ENCODE measurements at places on chromosomes 7 and 10.
A peak's percentile ranks its signal among the peaks of the same experiment; 100 is the strongest.

DNA sequence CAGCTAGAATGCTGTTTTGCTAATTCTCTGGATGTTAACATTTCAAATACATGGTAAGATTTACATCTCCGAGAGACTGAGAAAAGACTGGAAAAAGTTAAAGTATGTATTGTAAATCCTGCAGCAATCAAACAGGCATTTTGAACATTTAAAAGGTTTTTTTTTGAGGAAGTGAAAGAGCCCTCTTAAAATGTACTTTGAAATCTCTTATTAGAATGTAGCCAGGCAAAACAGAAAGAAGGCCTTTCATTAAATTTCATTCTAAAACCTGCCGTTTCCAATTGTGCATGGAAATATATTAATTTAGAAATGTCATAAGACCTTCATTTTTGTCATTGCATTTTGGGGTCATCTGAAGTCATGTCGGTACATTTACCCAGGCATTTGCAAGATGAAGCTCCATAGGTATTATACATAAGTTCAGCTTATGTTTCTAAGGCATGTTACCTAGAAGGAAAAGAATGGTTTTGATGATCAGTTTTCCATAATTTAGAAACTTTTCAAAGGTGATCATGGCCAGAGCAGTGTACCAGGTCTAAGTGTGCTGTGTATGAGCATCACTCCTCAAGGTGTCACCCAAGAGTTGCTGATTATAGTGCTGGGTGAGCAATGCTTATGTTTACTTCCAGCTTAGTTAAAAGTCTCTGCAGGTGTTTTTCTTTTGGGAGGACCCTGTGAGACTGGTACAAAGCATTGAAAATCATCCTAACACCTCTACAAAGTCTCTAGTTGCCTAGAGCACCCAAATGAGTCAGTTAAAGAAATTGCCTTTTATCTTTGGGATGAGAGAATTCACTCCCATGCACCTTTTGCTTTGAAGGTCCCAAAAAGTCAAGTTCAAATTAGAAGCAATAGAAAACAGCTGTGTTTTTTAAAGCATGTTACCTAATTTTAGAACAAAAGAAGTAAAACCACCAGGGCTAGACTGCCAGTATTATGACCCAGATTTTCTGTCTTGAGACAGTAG lies 7.1 kb downstream of the ZNF736 start:
- peak; percentile 7 for DNase-seq

DNA sequence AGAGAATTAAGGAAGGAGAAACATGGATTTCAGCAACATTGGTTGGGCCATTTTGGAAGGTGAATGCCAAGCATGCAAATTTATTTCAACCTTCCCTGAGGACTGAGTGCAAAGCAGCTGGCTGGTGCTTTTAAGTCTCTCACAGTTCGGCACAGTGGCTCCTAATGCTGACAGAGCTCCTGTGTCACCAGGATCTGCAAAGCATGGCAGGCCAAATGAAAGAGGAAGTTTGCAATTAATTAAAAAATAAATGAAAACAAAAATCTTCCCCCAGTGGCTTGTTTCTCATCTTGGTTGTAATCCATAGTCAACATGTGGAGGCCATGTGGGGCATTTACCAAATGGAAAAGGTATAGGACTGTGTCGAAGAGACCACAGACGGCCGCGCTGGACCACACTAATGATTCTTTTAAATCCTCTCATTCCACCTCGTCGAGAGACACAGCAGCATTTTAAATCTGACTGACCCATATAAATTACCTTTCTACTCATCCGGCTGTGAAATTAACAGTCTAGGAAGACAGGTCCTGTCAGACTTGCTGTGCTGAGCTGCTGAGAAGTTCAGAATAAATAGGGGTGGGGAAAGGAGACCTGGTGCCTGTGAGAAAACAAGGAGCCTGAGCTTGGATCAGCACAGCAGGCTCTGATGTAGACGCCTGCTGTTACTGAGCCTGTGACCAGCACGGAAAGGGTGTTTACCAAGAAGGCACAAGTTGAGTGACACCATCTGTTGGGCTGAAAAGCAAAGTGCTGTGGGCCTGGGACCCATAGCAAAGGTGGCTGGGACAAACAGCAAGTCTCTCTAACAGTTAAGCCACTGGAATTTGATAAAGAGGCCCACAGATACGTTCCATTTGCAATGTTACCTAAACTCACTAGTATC lies 136.0 kb upstream of the COL1A2 start:
- DNase-seq, result no peak

DNA sequence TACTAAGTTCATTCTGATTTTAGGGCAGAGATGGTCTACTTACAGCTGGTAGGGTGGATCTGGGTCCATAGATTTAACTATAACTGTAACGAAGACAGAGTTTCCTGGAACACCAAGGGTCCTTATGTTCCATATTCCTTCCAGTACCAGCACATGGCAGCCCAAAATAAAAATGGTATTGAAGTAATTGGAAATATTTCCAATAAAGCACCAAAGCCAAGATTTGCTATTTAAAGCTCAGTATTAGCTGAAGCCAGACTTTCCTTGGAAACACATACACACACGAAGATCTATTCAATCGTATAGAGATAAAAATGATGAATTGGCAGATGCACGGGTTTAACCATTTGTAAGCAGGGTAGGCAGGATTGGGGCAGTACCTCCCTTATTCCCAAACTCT lies 289.1 kb upstream of the SORCS1 start:
- no peak for DNase-seq

DNA sequence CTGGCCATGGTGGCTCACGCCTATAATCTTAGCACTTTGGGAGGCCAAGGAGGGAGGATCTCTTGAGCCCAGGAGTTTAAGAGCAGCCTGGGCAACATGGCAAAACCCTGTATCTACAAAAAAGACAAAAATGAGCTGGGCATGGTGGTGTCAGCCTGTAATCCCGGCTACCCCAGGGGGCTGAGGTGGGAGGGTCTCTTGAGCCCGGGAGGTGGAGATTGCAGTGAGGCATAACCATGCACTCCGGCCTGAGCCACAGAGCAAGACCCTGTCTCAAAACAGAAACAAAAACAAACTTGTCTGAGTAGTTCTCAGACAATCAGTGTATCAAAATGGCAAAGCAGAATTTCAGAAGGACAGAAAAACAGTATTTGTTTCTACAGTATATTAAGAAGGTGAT lies 45.2 kb upstream of the BPGM start:
- no peak for DNase-seq

GRCh38 chr10:71577345-71577744 lies 142.2 kb downstream of the C10orf105 start:
- DNase-seq, result no peak

- no peak for DNase-seq
These were observed 471.8 kb downstream of the PLXDC2 start for GRCh38 chr10:20288060-20288459.

GRCh38 chr10:132616170-132616995 lies 78.8 kb downstream of the INPP5A start:
- peak; percentile 31 for DNase-seq

GRCh38 chr7:18590744-18591340 lies 95.3 kb downstream of the HDAC9 start:
- no peak for DNase-seq

- DNase-seq, result no peak
These were observed 2.3 kb downstream of the DNTT start for GRCh38 chr10:96306516-96306915.

- no peak for DNase-seq
These were observed 116.5 kb downstream of the ATXN7L1 start for GRCh38 chr7:105759670-105760550.

GRCh38 chr7:137747359-137748031 lies 99.3 kb downstream of the DGKI start:
- no peak for DNase-seq

- DNase-seq, result no peak
These were observed 63.0 kb upstream of the PRSS58 start for GRCh38 chr7:142320883-142321282.

GRCh38 chr10:12643279-12643678 lies 293.9 kb downstream of the CAMK1D start:
- no peak for DNase-seq

GRCh38 chr7:85705076-85705475 lies 518.2 kb upstream of the SEMA3D start:
- no peak for DNase-seq

DNA sequence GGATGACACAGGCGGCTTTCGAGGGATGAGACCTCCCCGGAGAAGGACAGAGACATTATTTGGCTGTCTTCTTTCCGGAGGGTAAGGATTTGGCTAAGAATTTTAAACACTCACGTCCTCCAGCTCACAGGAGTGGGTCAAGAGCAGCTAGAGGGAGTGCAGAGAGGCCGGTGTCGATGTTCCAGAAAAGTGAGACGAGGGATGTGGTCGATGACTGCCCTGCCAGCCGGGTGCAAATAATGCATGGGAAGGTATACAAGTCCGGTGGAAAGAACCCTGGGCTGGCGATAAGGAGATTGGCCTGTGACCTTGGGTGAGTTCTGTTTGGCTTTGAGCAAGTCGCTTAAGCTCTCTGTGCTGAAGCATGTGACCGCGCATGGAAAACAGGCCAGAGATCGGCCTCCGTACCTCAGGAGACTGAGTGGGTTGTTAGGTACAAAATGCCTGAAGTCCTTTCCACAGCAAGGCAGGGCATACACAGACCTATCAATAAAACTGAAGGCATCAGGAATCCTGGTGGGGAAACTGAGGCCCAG lies 149.1 kb downstream of the UBE2H start:
- DNase-seq, result no peak

- peak; percentile 7 for DNase-seq
These were observed 97.4 kb upstream of the PIK3CG start for GRCh38 chr7:106767498-106768323.

- no peak for DNase-seq
These were observed 40.1 kb upstream of the STRIP2 start for GRCh38 chr7:129394101-129394500.

DNA sequence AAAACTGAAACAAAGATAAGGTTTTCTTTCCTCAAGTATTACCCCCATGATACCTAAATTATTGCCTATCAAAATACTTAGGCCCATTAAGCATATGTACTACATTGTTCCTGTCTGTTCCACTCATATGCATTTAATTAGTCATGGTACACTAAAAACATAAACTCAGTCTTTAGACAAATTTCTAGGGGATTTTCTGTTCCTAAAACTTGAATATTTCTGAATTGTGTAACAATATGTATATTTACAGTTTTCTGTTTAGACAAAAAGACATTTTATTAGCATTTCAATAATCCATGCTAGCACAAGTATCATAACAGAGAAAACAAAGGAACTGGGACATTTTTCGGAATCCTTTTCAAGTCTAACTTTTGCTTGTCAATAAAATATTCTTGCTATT lies 234.2 kb downstream of the CRPPA start:
- no peak for DNase-seq

DNA sequence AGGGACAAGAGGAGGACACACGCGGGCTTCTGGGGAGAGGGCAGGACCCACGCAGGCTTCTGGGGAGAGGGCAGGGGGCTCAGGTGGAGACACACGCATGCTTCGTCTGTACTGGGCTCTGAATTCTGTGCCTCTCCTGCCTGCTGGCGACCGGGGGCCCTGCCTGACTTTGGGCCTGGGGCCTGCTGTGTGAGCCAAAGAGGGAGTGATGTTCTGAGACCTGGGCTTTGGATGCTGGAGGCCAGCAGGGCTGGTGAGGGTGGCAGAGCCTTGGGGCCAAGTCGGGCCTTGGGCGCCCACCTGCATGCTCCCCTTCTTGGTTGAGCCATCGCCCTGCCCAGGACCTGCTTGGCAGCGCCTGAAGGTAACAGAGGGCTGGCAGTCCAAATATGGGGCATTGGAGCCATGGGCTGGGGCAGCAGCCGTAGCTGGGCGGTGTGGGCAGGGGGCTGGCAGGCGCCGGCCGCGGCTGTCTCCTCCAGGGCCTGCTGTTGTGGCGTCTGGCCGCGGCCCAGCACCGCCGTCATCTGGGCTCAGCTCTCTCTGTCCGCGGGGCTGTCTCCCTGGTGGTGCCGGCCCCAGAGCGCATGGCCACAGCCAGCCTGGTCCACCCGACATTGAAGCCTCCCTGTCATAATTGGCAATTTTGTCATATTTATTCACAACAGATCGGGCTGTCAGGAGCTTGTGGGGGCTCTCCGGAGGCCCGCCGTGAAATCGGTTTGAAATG lies 78.9 kb downstream of the UNCX start:
- no peak for DNase-seq

Data from GM06990 (cell line).